NCI-H1436 (cell line): ENCODE measurements at places on chromosomes 3 and 15.
A peak's percentile ranks its signal among the peaks of the same experiment; 100 is the strongest.

DNA sequence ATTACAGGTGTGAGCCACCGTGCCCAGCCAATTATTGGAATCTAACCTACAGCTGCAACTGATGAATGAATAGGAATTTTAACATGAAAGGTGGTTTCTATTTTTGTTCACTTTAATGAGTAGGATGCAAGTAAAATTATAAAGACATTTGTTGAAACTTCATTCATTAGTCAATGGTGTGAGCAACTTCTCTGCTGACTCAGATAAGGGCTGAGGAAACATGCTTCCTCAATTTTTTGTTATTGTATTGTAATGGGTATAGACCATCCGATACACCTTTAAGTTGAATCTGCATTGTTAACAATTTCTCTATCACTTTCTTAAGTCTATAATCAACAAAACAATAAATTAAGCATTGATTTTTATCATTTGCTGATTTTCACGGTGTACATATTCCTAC, 127.8 kb downstream of the STAG1 start:
- no peak for DNase-seq

DNA sequence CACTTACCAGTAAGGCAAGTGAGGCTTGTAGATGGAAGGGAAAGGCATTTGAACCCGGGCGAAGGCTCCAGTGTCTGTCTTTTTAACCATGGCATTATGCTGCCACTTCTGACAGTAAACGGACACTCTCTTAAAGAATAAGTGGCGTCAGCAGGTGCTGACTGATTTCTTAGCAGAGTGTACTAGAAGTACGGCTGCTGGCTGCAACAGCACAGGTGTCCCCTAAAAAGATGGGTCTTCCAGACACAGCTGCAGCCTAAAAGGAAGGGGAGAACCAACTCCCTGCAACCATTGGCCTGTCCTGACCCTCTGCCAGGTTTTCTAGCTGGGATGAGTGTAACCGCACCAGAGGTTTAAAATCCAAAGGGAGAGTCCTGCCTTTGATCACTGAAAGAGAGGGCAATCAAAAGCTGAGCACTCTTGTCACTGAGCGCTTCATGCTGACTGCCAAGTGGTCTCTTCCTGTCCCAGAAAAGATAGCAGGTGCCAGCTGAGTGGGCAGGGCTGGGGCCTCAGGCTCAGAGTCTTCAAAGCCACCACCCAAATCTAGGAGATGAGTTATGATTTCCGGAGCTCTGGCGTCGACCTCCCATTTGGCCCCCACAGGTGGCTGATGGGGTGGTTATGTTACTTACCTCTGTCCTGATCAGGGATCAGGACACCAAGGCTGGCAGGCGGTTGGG, 255.8 kb downstream of the SLCO3A1 start:
- peak; percentile 42 for DNase-seq

DNA sequence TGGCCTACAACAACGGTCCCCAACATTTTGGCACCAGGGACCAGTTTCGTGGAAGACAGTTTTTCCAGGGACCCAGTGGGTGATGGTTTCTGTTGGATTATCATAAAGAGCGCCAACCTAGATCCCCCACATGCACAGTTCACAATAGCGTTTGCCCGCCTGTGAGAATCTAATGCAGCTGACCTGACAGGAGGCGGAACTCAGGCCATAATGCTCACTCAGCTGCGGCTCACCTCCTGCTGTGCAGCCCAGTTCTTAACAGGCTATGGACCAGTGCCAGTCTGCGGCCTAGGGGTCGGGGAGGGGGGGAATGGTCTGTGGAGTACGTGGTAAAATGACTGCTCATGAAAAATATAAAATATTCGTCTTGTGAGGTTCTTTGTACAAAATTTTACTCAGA, 518.5 kb upstream of the CADM2 start:
- DNase-seq = no peak

GRCh38 chr15:89999676-90000185, 1.4 kb upstream of the ZNF710 start:
- DNase-seq = no peak

GRCh38 chr15:94924971-94925598, 693.7 kb downstream of the MCTP2 start:
- no peak for DNase-seq

DNA sequence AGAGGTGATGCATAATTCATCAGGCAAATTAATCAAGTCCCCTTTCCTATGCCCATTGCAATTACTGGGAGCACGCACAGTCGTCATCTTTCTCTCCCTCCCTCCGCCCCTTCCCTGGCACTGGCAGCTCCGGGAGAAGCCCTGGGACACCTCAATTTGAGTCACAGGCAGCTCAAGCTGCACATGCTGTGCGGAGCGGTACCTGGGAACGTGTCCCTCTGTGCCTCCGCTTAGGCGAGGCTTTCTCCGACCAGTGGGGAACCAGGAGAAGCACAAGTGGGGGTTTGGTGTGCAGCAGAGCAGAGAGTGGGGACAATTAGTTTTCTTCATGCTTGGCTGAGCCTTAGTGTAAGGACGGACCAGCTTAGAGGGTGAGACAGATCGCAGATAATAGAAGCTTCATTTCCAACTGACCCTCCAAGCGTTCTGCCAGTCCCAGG, 88.3 kb downstream of the SOX14 start:
- no peak for DNase-seq

- no peak for DNase-seq
Observed at GRCh38 chr3:24854748-24855147, 360.1 kb upstream of the THRB start.

DNA sequence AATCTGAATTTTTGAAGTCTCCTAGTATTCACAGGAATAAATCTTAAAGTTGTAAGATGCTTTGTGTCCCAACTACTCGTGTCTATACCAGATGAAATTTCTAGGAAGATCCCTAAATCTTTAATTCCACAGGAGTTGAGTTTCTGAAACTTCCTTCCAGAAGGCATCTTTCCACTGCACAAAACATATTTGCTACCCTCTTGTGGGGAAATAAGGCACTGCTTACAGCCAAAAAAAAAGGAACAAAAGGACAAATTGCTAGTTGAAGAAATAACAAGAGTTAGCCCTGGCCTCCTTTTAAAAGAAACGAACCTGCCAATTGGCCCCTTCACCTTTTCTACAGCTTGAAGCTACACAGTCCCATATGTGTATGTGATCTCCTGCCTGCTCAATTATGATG, 54.0 kb downstream of the TAFA4 start:
- DNase-seq = no peak

DNA sequence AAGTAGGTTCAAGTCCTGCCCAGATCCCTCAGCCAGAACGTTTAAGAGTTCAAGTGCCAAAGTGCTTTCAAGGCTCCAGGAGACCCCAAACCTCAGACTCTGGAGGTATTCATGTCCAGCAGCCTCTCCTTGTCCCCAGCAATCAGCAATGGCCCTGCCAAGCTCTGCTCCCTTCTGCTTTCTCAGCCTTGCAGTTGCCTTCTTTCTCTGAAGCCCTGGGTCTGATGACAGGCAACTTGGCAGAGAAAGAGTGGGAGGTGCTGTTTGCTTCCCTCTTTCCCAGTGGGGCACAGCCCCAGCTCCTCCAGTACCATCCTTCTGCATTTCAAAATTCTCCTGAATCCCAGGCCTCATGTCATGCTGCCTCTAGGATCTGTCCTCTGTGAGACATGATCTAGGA, 40.2 kb downstream of the ATP2B2 start:
- no peak for DNase-seq

DNA sequence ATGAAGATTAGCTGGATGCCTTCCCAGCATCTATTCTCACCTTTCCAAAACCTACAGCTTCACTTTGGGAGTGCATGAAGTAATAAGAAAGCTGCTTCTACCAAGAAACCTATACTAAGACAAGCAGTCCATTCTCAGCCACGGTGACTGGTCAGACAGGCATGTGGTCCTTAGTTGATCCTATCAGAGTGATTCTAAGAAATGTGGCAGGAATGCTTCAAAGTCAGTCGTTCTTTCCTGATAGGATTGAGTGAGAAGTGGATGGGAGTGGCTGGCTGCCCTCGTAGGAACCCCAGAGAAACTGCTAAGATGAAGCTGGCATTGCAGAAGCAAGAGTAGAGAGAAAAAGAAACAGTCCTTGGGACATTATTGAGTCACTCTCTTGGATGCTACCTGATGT, 16.6 kb downstream of the FOXB1 start:
- no peak for DNase-seq

DNA sequence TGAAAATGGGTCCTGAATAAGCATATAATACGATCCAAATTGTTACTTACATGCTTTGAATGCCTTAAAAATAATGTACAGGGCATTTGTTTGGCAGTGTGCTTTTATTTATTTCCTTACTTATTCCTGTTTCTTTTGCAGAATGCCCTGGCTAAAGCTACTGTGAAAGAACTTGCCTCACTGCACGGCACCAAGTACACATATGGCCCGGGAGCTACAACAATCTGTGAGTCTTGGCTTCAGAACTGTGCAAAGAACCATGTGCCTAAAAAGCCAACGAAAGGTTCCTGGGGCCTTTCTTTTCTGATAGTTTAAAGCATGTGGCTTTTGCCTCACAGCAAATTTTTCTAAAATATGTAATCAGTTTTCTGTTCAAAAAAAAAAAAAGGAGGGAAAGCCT, 7.8 kb upstream of the CPA3 start:
- DNase-seq = no peak

- DNase-seq = no peak
Observed at GRCh38 chr3:60260546-60260945, 990.7 kb downstream of the FHIT start.

DNA sequence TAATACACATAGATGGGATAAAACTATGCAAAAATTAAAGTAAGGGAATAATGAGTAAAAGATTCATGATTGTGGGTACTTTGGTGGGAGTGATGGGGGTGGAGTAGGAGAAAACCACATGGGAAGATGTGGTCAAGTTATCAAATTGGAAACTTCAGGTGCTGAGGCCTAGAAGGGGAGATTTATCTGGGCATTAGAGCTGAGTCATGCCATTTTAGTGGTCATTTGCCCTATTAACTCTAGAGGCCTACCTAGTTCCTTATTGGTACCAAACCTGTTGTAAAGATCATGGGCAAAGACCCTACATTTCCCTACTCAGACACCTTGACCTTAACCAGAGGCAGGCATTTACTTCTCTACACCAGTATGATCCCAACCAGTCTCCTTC, 125.9 kb upstream of the BCL6 start:
- no peak for DNase-seq

DNA sequence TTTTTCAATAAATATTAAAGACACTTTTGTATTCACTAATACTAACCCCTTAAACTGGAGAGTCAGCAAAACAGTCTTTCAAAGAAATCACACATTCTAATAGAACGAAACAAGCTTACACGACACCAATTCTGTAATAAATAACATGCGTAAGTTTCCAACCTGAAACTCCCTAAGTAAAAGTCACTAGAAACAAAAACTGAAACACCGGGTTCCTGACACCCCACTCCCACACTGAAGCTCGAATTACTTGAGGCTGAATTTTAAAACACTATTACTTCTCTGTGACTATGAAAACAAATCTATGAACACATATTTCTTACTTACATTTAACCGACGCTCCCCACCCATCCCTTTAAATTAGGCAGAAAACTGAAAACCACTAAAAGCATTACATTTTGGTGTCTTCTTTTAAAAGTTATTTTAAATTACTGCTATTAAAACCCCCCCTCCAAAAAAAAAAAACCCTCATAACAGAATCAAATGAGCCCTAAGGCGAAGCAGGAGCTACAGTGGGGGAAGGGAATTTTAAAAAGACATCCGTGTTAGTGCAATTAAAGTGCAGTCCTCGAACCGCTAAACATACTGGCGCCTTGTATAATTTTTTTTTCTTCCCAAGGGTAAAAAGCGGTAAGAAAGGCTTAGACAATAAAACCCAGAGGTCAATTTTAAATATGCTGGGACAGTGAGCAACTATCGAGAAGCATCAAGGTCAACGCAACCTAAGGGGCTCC, 878 bp downstream of the SPPL2A start:
- no peak for DNase-seq

DNA sequence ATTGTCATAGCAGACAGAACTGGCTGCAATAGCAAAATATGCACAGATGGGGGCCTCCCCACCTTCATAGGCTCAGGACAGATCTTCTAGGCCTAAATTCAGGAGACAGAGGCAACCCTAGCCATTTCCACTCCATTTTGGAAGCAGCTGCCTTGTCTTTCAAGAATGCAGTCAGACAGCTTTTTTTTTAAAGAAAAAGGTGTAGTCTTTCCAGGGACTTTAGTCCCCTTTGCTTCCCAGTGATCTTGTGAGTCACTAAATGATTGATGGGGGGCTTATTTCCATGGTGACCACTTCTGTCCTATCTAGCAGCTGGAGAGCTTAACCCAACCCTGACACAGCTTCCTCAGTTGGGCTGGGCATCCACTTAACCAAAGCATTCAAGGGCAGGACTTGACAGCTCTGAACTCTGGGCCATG, 165.9 kb downstream of the TPRG1 start:
- DNase-seq = no peak

GRCh38 chr15:65054333-65055200, 9.4 kb downstream of the SLC51B start:
- peak; percentile 51 for DNase-seq

DNA sequence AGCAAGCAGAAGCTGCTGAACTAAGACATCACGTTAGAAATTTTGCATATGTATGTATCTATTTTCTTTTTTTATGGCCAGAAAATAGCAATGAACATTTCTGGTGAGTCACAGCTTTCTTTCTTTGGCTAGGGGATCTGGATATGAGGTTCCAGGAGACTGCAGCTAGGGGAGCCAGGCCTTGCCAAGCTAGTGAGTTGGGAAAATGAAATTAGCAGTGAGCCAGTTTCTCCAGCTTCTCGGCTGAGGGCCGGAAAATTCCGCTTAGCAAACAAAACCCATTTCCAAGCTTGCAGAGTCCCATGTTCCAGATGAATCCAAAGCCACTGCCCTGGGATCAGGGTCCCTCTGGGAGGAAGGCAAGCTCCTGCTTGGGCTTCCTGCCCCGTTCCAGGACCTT, 137.6 kb downstream of the SRGAP3 start:
- DNase-seq = no peak

DNA sequence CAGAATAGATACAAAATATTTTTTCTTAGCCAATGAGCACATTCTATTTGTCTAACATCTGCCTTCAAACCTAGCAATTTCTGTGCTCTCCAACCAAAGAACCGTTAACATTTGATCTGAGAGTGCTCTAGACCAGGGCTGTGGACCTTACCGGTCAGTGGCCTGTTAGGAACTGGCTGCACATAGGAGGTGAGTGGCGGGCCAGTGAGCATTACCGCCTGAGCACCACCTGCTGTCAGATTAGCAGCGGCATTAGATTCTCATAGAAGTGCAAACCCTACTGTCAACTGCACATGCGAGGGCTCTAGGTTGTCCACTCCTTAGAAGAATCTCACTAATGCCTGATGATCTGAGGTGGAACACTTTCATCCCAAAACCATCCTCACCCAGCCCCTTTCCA, 131.7 kb downstream of the CADM2 start:
- DNase-seq = no peak

GRCh38 chr3:53694046-53694445, 152.2 kb downstream of the CHDH start:
- DNase-seq = no peak
